ENCODE measurements at places on chromosomes 3 and 15.

GRCh38 chr3:85387913-85388505, 429.2 kb downstream of the CADM2 start:
- no peak for DNase-seq

DNA sequence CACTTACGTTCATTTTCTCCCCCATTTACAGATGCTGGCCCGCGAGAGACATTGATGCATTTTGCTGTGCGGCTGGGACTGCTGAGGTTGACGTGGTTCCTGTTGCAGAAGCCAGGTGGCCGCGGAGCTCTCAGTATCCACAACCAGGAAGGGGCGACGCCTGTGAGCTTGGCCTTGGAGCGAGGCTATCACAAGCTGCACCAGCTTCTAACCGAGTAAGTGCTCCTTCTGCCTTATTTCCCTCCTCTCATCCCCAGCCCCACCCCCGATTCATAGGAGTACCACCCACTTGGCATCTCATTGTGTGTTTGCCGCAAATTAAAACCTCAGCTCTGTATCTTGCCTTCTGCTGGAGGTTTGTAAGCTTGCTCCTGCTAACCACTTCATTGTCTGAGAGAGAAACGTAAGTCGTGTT, 163.3 kb downstream of the AKAP13 start:
- no peak for DNase-seq

- no peak for DNase-seq
Measured at GRCh38 chr15:66124651-66125050, 128.9 kb downstream of the MEGF11 start.

DNA sequence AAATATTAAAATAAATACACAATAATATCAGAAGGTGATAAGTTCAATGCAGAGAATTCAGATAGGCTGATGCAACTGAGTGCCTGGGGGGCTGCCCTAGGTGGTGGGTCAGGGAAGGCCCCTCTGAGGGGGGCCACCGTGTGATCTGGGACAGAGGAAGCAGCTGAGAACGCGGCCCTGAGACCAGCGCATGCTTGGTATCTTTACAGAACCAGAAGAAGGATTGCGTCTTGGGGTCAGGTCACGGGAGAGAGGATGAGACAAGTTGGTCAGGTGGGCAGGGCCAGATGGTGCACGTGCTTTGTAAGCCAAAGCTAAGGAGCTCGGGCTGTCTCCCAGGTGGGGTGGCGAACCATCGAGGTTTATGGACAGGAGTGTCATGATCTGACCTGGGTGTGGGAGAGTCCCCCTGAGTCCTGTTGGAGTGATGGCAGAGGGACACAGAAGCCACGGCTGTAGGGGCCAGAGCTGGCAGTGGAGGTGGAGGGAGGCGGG, 121.2 kb downstream of the ETFA start:
- no peak for DNase-seq
